ENCODE measurements at places on chromosomes 2 and 18.

GRCh38 chr2:118954297-118955060 lies 12.5 kb downstream of the MARCO start:
- no peak for DNase-seq

GRCh38 chr2:25982273-25982967 lies at the start of gene KIF3C:
TSS of gene KIF3C (minus strand) at chr2:25982497. CDS start at chr2:25981917, 580 bp downstream.
- DNase-seq = peak; percentile 46

DNA sequence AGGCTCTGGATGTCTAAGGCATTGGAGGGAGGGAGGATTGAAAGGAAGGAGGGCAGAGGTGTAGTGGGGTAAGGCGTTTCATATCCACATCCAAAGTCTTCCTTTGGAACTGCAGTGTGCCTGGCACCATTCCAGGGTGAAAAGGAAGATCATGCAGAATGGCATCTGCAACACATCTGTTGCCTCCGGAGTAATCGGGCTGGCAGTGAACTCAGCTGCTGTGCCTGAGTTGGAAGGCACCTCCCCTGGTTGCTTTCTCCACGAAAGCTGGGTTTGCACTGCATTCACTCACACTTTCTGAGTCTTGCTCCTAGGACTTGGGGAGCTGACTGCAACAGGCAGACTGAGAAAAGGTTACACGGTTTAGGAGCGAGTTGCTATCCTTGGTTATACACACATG lies 30.3 kb upstream of the SEC11C start:
- DNase-seq = no peak

DNA sequence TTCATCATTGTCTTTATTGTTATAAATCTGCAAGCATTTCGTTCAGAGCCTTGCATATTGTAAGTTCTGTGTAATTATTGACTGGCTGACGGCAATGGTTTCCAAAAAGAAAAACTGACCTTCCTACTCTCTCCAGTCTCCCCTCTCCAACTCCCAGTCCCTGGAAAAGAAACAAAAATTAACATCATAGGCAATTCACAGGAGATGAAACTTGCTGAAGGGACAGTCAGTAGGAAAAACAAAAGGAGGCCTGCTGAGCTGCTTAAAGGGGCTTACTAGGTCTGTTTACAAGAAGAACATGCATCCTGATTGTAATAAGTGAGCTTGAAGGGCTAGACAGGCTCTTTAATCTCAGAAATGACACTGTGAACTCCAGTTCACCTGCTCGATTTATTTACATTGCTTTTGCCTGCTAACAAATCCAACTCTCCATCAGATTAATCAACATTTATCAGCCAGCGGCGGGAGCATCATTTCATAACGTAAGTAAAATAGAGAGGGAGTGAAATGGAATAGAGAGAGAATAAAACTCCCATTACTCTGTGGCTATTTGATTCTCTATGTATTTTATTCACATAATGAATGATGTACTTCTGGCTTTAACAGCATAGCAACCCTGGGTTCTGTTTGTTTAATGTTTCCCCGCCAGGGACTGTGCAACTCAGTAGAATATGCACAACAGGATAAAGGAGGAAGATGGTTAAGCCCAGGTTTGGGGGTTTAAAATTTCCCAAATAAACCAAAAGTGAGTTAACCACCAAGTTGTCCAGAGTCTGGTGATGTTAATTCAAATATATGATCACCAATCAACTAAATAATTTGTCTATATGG lies 256.7 kb upstream of the SETBP1 start:
- no peak for DNase-seq

DNA sequence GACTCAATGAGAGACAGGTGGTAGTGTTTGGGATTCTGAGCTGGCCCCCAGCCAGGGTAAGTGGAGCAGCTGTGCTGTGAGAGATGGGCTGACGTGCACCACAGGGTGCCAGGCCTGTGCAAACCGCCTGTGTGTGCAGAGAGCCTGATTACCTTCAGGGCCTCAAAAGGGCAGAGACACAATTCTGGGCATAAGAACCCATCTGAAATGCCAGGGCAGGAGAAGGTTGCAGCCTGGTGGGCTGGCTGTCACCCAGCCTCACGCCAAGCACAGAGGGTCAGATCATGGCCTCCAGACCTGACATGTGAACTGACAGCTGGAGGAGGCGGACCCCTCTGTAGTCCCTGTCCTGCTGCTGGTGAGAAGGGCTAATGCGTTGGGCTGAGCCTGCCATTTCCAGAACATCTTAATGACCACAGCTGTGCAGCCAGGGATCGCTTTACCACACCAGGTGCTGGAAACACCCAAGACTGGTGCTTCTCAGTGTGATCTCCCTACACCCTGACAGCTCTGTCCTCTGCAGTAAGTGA lies 100.9 kb downstream of the ARL4C start:
- no peak for DNase-seq

DNA sequence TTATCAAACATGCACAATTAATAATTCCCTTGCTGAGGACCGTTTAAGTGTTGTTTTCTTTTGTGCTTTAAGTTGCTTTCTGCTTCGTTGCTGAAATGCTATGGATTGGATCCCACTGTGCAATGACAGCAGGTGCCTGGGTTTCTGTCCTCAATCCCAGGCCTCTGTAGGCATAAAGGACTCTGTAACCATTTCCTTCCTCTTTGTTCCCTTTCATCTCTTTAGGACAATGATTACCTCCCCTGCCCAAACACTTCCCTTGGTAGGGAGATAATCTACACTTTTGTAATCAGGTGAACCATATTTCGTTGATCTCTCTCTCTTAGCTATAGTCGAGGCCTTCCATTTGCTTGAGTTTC lies 58.6 kb upstream of the LYPD6B start:
- DNase-seq = no peak

DNA sequence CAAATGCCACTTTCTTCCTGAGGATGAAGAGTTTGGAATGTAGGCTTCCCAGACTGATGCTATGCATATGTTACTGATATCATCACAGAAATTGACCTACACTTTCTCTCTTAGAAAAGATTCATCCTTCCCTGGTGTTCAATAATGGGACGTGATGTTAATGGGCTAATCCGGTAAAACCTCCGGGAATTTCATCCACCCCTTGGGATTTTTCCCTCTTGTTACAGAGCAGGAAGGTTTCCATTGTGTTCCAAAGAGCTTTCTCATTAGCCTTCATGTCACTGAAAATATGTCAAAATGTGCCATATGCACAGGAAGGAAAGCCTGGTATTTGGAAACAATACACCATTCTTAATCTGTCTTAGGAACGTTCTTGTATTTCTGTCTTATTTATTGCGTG lies 20.7 kb downstream of the ALPK2 start:
- DNase-seq = no peak

Measured in stimulated activated CD4-positive, alpha-beta T cell treated with anti-CD3 and anti-CD28 coated beads, Interleukin-12 subunit alpha, Interleukin-12 subunit beta, amount 100 ng/mL, for 24 hours (primary cell).